ENCODE measurements at places on chromosomes 5 and 9.
A peak's percentile ranks its signal among the peaks of the same experiment; 100 is the strongest.

DNA sequence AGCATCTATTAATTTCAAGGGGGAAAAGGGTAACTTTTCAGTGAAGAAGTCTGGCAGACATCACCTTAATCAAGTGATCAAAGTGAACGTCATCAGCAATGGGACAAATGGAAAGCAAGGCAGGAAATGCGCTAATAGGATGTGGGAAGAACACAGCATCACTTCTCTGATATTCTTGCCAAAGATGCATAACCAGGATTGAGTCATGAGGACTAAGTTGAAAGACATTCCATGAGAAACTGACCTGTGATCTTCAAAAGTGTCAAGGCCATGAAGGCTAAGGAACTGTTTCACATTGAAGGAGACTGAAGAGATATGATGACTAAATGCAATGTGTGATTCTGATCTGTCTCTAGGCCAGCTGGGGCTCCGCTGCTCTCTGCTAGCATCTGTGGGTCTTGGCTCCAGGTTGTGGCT lies 92.9 kb downstream of the NDFIP1 start:
- no peak for DNase-seq

GRCh38 chr5:133825631-133826289 lies 142.7 kb downstream of the C5orf15 start:
- DNase-seq, result no peak

- DNase-seq, result no peak
Observed at GRCh38 chr5:73424556-73424977, 24.0 kb downstream of the FOXD1 start.

- no peak for DNase-seq
Observed at GRCh38 chr5:108148715-108149139, 233.2 kb downstream of the FBXL17 start.

DNA sequence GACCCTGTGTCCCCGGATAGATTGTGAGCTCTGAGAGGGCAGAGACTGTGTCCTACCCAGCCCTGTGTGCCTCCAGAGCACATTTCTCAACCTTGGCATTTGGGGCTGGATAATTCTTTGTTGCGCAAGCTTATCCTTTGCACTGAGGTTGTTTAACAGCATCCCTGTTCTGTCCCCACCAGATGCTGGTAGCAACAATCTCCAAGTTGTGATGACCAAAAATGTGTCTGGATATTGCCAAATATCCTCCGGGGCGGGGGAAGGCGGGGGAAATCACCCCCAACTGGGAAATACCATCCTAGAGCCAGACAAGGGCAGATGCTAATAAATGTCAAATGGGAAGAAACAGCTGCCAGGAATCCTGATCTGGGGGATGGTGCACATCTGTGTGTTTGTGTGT lies 24.0 kb upstream of the TNIP1 start:
- DNase-seq, result no peak

GRCh38 chr5:107633171-107633901 lies 37.4 kb downstream of the EFNA5 start:
- DNase-seq, result no peak

GRCh38 chr5:52657247-52657645 lies 130.5 kb upstream of the ITGA1 start:
- no peak for DNase-seq

DNA sequence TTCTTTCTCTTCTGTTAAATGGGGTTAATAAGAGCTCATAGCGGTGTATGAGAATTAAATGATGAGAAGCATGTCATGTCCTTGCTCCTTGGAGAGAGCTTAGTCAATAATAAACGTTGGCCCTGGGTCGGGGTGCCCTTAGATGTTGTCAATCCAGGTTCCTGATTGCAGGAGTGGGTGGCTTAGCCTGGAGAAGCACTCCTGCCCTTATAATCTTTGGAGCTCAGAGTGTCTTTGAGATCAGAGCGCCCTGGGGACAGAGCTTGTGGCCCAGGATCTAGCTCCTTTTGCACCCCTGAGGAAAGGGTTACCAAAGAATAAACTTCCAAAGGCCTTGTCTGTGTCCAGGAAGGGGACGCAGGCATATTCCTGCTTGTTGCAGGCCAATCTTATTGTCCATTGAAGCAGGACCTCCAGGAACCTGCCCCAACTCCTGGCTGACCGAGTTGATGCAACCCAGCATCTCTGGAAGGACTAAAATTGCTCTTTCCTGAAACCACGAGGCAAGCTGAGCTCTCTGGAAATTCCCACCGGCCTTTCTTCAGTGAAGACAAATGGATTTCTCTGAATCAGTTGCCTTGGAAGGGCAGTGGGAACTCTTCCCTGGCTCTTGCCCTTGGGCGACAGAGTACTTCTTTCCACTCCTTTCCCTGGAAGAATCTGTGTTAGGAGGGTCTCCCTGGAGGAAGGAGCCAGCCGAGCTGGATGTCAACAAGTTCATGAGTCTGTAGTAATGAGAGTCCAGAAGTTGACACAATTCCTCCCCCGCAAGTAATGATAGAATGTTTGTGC lies 6.4 kb upstream of the AMBP start:
- DNase-seq, result no peak

- no peak for DNase-seq
Observed at GRCh38 chr5:142600611-142601358, 85.1 kb downstream of the FGF1 start.

DNA sequence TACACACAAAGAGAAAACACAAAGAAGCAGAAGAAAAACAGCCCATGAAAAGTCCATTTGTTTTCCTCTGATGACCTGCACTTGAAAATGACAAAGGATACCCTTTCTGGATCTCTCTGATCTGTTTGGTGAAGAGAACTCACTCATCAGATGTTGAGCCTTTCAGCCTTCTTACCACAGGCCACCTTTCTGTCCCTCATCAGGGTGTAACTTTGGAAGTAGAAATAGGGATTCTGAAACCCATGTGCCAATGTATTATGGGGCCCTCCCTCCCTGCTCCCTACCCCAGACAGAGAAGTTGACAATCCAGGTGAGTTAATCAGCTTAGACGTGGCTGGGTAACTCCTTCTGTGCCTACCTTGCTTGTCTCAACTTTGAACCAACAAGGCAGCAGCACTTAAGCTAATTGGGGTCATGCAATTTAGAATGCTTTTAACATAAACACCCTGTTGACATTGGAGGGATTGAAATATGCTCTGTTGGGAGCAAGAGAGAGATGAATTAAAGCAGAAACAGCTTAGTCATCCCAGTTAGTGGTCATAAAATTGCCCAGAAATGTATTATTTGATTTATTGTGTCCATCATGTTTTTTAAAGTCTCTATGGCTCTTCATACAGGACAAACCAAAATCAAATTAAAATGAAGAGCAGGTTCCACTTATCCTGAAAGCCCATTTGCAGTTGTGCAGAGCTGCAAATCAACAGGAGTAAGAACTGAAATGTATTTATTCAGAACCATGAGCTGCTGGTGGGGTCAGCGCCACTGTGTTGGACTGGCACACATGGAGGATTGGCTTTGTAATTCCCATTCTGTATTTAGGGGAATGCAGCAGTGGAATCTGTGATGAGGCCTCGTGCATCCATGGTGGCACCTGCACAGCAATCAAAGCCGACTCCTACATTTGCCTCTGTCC lies 132.0 kb downstream of the LIFR start:
- DNase-seq, result peak; percentile 34

DNA sequence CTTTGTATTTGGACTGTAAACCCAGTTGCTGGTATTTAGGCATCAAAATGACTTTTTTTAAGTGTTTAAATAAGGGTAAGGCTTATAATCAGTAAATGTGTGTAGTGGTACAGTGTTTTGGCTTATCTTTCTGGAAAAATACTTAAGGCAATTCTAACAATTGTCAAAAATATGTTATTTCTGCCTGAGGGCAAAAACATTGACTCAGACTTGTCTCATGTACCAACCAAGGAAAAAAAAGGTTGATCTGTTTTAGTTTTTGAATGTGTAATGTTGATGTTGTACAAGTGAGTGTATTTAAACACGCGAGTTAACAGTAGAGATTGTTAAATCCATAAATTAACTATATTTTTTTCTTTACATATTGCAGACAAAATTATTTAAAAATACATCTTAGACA lies 277.8 kb upstream of the TYRP1 start:
- DNase-seq, result no peak

- DNase-seq, result no peak
Observed at GRCh38 chr9:5854063-5854790, 21.3 kb upstream of the ERMP1 start.

- DNase-seq, result no peak
Observed at GRCh38 chr9:109401169-109401989, 80.5 kb upstream of the EPB41L4B start.

DNA sequence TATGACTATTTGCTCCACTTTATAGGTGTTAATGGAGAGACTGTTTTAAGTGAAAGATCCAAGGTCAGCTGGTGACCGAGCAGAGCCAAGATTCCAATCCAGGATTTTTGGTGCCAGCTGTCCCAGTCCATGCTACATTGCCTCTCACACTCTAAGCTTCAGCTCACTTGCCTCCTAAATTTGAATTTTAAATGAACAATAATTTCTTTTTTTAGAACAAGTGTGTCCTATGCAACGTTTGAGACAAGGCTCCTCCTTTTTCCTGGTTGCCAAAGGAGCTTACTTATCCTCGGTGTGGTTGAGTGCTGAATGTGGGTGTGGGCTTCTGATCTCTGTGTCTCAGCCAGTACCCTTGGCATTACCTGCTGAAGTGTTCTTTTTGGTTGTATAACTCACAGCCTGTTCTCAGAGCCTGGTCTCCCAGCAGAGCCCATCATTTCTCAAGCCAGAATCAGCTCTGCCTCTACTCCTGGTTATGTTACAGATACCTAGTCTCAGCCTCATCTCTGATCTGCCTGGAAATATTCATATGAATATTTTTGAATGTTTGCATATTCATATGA lies 4.0 kb upstream of the PRRC1 start:
- no peak for DNase-seq

DNA sequence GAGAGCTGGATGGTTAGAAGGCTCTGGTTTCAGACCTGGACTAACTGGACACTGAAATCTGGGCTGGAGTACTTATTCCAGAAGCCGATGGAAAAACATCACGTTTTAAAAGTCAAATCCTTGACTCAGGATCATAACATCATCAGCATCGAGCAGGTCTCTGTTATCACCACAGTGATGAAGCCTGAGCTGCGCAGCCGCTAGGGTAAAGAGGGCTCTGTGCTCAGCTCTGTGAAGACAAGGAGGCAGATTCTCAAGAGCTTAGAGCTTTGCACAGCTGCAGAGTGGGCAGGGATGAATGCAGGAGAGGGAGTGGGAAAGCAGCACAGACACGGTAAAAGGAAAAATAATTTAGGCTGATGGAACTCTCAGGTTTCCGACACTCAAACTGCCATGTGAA lies 208.8 kb upstream of the TAS2R1 start:
- no peak for DNase-seq

GRCh38 chr9:34493972-34494535 lies 28.7 kb downstream of the ENHO start:
- DNase-seq, result no peak

- DNase-seq, result no peak
Observed at GRCh38 chr9:5492965-5493678, 17.2 kb upstream of the PDCD1LG2 start.

GRCh38 chr5:32420506-32420905 lies 24.0 kb downstream of the ZFR start:
- DNase-seq, result no peak

- DNase-seq, result no peak
Observed at GRCh38 chr5:16152601-16153568, 26.7 kb downstream of the MARCHF11 start.

- no peak for DNase-seq
Observed at GRCh38 chr5:53302529-53302928, 177.9 kb upstream of the FST start.

DNA sequence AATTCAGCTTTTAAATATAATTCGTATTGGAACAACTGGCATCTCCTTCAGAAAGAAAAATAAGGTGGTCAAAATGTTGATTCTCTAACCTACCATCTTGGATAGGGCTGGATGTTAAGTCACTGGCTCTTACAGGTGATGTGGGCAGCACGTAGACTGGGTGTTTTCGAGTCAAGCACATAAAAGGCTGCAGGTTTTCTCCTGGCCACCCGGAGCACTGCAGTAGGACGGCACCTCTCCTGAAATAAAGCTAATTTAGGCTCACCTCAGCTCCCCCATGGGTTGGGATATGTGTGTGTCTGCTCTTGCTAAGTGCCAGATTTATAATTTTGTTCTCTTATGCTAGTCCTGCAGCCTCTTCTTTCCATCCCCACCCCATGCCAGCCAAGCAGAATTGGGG lies 80.3 kb downstream of the IQGAP2 start:
- DNase-seq, result no peak

DNA sequence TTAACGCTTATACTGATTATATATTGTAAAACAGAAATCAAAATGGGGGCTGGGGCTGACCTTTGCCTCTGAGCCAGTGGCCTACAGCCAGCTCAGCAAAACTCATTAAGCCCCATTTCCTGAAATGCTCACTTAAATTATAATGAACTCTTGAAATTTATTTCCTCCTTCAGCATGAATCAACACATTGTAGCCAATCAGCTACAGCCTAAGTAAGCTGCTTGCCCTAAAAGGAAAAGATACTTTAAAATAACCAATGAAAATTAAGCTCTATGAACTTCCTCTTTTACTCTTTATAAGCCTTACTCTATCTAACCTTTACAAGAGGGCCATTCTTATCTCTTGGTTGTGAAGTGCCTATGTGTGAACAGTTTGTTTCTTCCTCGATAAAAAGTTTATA lies 33.5 kb upstream of the SUB1 start:
- no peak for DNase-seq

- DNase-seq, result no peak
Observed at GRCh38 chr5:135851186-135851914, 16.9 kb downstream of the SLC25A48 start.

GRCh38 chr5:98130261-98131035 lies 643.0 kb upstream of the RGMB start:
- no peak for DNase-seq

- DNase-seq, result peak; percentile 68
Observed at GRCh38 chr5:177523711-177524538, 7.2 kb upstream of the DDX41 start.

DNA sequence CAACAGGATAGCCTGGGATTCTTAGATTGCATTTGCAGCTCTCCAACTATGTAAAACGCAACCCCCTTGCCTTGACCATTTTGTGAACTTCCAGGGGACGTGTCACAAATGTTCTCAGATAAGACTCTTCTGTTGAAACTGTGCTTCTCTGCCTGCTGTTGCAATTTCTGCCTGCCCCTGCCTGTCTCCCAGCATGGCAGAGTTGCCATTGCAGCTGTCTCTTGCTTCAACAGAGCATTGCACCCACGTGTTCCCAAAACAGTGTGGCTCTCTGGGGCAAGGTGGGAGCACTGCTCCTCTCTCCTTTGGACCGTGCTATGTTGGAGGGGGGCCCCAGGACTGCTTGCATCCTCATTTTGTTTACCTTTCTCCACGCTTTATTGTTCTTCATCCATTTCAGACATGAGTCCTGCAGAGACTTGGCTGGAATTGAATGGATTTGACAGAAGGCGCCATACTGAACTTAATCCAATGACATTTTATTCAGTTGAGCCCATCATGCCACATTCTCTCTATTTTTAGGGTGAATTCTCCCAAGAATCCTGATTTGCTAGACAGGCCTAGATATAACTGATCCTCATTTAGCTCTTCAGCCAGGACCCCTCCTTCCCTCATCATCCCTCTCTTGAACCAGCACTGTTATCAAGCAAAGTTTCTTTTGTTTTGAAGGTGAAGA lies 90.7 kb downstream of the MAT2B start:
- no peak for DNase-seq
